AG04450 (cell line): ENCODE measurements at places on chromosomes 13 and 19.

DNA sequence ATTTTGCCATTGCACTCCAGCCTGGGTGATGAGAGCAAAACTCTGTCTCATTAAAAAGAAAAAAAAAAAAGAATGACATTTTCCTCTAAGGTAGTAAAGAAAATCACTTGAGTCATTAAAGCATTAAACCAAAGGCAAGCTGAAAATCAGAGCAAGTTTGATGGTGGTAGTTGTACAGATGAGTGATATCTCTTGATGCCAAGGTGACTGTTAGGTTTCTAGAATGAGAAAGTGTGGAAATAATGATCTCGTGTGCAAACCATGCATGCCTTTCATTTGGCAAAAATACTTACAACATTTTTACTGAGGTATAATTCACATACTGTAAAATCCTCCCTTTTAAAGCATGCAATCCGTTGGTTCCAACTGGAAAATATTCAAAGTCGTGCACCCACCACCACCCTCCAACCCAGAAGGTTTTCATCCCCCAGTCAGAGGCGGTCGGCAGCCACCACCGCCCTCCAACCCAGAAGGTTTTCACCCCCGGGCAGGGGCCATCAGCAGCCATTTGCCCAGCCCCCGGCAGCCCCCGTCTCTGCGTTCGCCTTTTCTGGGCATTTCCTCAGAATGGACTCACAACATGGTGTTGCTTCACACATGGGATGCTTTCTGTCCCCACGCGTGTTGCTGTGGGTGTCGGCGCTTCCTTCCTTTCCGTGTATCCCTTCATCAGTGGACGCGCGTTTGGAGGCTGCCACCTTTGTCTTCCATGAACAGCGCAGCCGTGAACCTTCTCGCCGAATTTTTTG is 90.2 kb downstream of the ATP11A start:
- no peak for DNase-seq

DNA sequence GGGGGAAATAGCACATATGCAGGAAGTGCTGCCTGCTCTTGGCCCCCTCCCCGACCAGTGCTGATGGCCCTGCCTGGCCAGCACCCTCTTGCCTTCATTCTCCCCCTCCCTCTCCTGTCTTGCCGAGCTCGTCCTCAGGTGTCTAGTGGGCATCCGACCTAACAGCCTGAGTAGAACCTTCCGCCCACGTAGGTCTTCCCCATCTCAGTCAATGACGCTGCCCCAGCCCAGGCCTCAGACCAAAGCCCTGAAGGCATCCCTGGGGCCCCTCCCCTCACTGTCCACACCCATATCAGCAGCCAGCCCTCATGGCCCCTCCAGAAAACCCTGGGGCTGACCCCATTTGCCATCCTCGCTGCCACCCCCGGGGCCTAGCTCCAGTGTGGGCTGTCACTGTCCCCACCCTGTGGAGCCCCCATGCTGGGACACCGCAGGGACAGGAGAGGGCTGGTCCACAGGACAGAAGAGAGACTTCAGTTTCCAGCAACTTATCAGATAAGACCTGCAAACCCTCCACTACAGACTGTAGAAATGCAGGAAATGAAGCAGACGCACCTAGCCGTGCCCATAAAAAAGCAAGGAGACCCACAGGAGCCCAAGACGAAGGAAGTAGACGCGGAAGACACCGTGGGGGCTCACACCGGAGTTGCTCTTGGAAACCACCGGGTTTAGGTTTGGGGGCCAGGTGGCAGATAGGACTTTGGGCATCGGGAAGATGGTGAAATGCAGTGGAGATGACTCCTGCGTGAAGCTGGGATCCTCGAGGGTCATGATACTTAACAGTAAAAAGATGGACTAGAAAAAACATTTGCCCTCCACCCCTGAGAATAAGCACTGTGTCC is 38.3 kb downstream of the AP1M1 start:
- no peak for DNase-seq

DNA sequence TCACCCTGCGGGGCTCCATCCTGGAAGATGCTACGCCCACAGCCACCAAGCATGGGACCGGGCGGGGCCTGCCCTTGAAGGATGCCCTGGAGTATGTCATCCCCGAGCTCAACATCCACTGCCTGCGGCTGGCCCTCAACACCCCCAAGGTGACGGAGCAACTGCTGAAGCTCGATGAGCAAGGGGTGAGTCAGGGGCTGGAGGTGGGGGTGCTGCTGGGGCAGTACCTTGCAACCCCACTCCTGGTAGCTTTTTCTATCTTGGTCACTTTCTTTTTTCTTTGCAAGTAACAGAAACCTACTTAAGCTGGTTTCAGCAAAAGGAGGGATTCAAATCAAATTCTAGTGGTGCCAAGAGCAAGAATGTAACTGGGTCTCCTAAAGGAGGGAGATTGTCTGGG is 124.1 kb downstream of the DPF1 start:
- no peak for DNase-seq

DNA sequence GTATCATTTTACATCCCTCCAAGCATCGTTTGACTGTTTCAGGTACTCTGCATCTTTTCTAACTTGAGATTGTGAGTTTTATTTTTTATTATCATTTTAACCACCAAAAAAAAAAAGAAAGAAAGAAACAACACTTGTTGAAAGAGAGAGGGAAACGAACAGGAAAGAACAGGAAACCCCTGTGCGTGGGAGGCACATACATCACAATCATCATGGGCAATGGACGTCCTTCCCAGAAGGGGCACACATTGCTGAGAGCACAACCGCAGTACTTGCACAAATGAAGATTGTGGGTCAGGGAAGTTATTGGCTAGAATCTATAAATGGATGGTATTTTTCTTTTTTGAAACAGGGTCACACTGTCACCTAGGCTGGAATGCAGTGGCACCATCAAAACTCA is 1.7 kb downstream of the CLC start:
- DNase-seq: no peak
